ENCODE measurements at places on chromosomes 1 and 21.

GRCh38 chr1:204157962-204158361 is 6.1 kb upstream of the ETNK2 start:
- DNase-seq = no peak

- DNase-seq = no peak
These were observed 111.3 kb downstream of the TGFB2 start for GRCh38 chr1:218456444-218456843.

- no peak for DNase-seq
These were observed 43.2 kb downstream of the HHAT start for GRCh38 chr1:210371916-210372315.

DNA sequence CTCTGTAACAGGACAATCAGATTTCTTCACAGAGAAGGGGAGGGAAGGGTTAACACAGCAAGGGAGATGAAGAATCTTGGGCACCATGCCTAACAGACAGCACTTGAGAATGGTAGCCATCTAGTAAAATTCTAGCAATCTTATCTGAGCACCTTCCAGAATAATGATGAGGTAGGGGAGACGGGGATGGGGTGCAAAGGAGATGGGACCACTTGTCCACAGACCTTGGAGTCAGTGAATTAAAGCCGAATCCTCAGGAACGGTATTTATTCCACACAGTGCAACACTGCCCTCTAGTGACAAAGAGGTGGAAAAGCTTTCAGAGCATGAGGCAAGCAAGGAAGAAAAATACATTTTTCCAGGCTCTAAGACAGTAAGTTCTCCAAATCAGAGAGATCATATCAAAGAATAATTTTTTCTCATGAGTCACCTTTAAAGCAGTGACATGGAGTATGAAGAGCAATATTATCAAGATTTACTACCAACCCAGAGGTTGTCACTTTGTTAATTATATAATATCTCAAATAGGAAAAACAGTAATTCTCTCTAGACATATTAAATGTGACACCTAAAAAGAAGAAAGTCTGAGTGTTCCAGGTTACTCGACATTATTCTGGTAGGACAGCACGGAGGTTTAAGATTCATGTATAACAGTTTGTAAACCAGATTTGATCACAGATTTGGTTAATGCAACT is 43.3 kb upstream of the LPAR3 start:
- DNase-seq = peak; percentile 79

DNA sequence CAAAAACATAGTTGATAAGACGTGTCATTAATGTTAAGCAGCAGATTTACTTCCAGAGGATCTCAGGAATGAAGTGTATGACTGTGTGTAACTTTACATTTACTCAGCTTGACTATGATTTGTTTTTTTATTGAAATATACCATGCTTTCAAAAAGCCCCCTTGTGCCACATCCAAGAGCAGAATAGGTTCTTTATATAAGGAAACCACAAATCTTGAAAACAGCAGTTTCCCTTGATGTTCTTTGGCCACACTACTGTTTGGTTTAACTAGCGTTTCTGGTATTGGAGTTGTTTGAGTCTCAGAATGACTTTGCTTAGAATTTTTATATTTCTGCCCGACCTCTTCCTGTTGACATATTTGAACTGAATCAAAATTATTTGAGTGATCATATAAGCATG is 25.0 kb downstream of the LRRC8C start:
- DNase-seq = peak; percentile 17

DNA sequence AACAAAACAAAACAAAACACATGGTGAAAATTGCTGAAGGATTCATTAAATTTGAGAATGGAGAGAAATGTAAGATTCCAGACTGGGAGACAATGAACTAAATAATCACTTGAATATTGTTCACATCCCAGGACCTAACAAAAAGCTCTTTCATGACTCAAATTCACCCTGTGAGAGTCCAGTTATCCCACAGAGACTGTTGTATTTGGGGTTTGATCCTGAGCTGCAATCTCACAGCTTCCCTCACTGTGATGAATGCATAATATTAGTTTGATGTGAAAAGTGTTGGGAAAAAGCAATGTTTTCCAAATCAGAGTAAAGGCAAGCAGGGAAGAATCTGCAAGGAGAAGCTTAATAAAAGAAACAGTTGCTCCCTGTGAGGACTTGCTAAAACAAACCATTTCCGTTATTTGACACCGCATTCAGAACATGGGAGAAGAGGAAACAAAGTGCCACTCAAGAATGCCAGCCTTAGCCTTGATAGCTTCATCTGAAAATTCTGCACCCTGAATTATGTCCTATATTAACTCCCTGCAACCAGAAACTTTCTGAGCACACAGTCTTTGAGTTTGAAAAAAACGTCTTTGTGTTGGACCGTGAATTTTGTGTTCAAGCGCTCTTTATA is 208.8 kb downstream of the DAB1 start:
- no peak for DNase-seq

GRCh38 chr1:103327054-103327719 is 198.3 kb upstream of the RNPC3 start:
- DNase-seq = no peak

DNA sequence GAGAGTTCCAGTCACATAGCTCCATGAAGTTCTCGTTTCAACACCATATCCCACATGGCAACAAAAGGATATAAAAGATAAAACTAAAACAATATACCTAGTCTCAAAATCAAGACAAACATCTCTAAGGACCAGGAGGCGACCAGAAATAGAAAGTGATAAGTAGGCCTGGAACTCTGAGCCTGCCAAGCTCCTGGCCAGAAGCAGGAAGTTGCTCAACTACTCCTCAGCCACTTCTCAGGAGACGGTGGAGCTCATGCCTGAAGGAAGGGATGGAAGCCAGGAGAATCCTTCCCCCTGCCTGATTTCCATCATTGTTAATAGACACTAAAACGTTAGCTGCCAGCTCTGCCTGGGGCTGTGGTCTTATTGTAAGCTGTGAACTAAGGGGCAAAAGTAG is 94.7 kb downstream of the DISP1 start:
- DNase-seq = peak; percentile 52

DNA sequence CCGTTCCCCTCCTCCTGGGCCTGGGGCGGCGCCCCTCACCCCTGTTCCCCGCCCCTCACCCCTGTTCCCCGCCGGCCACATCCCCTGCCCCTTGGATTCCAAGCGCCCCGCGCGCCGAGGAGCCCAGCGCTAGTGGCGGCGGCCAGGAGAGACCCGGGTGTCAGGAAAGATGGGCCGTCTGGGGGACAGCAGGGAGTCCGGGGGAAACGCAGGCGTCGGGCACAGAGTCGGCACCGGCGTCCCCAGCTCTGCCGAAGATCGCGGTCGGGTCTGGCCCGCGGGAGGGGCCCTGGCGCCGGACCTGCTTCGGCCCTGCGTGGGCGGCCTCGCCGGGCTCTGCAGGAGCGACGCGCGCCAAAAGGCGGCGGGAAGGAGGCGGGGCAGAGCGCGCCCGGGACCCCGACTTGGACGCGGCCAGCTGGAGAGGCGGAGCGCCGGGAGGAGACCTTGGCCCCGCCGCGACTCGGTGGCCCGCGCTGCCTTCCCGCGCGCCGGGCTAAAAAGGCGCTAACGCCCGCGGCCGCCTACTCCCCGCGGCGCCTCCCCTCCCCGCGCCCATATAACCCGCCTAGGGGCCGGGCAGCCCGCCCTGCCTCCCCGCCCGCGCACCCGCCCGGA is at the start of gene TP73:
Gene TP73 (plus strand): TSS at position 587 of the 618 bp plus-strand sequence. CDS start 29,850 bp downstream, outside the sequence.
- no peak for DNase-seq

GRCh38 chr1:61921435-61921834 is 179.2 kb downstream of the PATJ start:
- DNase-seq = peak; percentile 8
